ENCODE measurements at places on chromosomes 4 and X.

- DNase-seq, result no peak
Observed at GRCh38 chrX:118049713-118050112, 66.9 kb downstream of the KLHL13 start.

DNA sequence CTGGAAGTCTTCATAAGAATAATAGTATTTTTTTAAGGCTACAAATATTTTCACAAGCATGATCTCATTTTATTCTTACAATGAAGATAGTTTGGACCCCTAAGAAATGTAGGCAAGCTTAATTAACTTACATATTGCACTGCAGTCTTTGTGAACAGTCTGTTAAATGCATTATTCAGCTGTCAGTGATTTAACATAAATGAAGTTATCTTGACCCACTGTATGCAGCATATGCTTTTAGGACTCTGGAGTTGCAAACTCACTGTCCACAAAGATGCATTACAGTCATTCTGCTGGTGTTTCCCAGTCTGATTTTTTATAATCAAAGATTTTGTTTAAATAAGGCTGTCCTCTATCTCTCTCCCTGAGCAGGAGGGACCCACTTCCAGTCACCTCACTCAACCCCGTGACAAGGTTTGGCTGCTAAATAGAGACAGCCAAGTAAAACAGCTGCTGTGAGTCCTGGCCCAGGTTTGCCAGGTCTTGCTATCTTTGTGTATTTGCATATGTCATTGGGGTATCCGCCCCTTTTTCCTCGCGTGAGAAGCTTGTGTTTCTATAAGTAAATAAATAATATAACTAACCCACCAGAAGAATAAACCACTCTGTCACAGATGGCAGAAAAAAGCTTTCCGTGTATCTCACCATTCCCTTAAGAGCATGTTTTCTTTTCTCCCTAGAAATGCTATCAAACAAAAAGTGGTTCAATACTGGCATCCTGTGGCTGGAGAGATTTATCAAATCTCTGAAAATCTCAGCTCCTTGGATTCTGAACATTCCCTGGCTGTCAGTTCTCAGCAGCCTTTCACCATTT, 67.0 kb downstream of the SLC7A11 start:
- no peak for DNase-seq

GRCh38 chr4:169626331-169627282, 6.2 kb downstream of the CLCN3 start:
- DNase-seq, result no peak

- no peak for DNase-seq
Observed at GRCh38 chrX:12021698-12022097, 116.6 kb upstream of the FRMPD4 start.

DNA sequence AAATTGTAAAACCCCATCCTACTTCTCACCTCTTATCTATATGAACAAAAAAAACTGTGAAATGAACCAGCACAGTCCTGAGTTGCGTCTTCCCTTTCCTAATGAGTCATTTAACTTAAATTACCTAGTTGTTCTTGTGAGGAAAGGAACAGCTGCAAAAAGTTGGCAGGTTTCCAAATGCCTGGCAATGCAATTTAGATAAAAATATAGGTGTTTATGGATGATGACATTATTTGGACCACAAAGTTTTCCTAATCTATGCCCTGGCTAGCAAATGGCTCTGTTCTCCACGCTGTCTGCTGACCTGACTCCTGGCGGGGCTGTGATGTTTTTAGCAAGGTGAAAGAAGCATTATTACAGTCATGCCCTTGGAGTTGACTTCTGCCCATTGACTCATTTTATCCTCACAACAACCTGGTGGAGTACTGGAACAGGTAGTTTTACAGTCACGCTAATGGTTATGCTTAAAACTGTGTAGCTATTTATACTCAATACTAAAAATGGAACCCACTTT, 29.8 kb upstream of the RELL1 start:
- DNase-seq, result no peak

DNA sequence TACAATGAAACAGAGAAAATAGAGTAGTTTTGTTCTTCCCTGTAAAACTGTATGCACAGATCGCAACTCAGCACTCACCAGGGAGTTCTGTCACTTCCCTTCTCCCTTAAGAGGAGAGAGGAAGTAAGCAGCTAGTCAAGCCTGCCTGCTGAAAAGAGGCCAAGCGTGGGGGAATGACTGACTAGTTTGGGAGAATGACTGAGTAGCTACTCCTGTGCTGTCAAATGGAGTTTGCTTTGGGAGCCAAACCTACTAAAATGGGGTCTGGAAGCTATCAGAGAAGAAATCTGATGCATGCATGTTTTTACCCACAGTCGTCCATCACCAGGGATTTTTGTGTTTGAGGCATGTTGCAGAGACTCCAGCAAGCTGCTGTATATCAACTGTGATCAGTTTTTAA, 54.6 kb upstream of the LHFPL1 start:
- no peak for DNase-seq

DNA sequence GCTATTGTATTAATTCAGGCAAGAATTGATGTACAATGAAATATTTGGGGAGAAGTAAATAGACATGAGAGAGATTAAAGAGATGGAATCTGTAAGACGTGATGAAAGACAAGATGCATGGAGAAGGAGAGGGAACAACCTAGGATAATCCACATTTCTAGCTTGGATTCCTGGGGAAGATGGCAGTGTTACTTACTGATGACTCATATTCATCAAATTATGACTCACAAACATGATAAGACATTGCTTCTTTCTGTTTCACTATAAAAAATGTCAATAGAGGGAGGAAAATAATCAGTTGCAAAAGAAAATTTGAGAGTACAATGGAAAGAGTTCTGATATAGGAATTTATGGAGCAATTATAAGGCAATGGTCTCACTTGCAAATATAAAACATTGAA, 104.1 kb upstream of the BMP3 start:
- no peak for DNase-seq

GRCh38 chr4:148159793-148160192, 282.4 kb downstream of the NR3C2 start:
- no peak for DNase-seq

DNA sequence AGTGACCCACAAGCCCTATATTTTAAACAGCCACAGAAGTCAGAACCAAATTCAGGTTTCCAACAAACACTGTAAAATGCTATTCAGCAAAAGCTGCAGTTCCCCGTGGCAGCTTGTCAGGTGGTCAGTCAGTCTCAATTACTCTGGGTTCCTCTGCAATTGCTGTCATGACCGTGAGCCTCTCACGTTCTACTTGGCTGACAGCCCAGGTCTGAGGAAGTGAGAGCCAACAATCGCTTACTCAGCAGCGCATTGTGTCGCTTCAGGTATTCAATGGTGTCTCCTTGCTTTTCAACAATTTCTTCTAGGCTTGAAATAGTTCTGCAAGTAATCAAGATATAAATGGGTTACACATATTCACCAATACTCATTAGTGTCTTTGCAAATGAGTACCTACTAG, 25.8 kb downstream of the TRIM75 start:
- DNase-seq, result no peak

- DNase-seq, result no peak
Observed at GRCh38 chr4:181477591-181477990, 765.6 kb upstream of the TENM3 start.

DNA sequence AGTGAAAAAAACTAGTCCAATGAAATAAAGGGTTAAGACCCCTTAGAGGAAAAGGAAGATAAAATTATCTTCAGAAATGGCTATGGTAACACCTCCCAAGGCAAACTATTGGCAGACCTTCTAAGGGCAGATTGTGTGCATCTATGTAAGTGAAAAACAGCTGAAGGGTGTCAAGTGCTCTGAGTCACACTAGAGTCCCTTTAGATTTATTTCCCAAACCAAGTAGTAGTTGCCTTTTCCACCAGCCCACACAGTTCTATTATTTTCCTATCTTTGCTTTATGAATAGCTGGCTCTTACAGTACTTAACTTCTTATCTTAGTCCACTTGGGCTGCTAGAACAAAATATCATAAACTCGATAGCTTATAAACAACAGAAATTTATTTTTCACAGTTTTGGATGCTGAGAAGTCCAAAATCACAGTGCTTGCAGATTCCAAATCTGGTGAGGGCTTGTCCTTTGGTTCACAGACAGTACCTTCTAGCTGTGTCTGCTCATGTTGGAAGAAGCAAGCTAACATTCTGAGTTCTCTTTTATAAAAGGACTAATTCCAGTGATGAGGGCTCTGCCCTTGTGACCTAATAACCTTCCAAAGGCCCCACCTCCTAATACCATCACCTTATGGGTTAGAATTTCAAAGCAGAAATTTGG, 143.6 kb downstream of the GRID2 start:
- DNase-seq, result peak; percentile 11

GRCh38 chr4:27702730-27703431, 842.2 kb downstream of the STIM2 start:
- peak; percentile 60 for DNase-seq

- DNase-seq, result no peak
Observed at GRCh38 chrX:150941580-150941979, 41.6 kb upstream of the HMGB3 start.

- peak; percentile 4 for DNase-seq
Observed at GRCh38 chr4:165288639-165289422, 38.6 kb upstream of the MSMO1 start.

GRCh38 chr4:155966731-155967395, 13.2 kb upstream of the CTSO start:
- no peak for DNase-seq

GRCh38 chr4:31175242-31175910, 455.2 kb downstream of the PCDH7 start:
- no peak for DNase-seq

GRCh38 chr4:107760281-107760947, 40.4 kb upstream of the PAPSS1 start:
- no peak for DNase-seq

- DNase-seq, result no peak
Observed at GRCh38 chr4:23945451-23946017, 55.7 kb upstream of the PPARGC1A start.
